ENCODE measurements at places on chromosomes 5 and 9.

- no peak for DNase-seq
These were observed 3.4 kb downstream of the HAND1 start for GRCh38 chr5:154474396-154475334.

DNA sequence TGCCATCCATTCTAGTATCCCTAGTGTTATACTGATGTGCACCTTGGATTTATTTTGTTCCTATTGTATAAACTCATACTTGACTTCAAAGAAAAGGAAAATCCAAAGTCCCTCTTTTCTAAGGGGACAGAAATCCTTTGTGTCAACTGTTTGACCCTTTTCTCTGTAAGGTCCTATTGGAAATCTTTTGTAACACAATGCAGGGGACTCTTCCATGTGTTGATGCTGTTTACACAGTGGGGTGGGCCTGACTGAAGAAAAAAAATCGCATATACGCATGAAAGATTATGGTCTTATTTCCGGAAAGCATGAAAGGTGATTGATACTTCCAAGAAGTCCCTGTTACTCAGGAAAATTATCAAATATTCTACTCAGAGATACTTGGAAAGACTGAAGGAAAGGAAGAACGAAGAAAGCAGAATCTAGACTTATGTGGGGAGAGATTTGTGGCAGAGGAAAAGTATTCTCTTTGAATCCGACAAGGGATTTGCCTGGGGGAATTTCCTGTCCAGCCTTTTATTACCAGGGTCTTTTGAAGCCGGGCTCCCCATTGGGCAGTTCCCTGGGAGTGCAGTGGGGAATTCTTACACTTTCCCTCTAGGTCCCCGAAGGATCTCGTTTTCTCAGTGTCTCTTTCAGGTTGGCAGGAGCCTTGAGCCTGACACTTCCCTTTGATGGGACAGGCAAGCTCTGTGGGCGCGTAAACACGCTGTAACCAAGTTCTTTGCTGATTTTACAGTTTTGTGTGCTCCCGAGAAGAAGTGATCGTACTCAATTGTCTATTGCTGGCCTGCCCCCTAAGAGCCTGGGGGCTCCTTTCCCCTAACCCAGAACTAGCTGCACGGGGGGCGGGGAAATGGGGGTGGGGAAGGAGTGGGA is 779 bp upstream of the VCAN start:
- DNase-seq: no peak

GRCh38 chr5:169627551-169627950 is 9.5 kb upstream of the DOCK2 start:
- no peak for DNase-seq

DNA sequence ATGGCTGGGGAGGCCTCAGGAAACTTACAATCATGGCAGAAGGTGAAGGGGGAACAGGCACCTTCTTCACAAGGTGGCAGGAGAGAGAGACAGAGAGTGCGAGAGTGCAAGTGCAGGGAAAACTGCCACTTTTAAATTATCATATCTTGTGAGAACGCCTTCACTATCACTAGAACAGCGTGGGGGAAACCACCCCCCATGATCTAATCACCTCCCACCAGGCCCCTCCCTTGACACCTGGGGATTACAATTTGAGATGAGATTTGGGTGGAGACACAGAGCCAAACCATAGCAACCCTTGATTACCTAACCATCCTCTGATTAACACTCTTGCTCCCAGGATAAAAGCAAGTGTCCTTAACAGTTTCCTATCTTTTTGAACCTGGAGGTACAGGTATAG is 21.1 kb downstream of the ADAMTS19 start:
- no peak for DNase-seq

DNA sequence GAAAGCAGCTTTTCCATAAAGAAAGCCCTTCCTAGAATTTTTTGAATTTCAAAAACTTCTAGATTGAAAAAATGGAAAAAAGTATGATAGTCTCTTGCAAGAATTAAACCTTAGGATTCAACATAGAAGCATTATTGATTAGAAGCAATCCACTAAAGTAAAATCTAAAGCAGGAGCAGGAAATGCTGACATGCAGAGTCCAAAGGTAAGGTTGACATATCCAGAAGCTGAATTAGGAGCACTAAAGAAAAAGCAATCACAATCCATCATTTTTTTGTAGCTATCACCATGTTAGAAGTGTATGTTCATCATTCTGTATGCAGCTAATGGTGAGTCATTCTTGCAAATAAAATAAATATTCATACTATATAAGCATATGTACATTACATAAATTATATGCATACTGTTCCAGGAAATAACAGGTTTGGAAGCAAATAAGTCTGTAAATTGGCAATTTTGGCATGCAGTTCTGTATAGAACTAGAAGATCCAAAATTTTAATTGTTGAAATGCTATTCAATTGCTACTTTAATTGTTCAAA is 39.4 kb upstream of the RNF180 start:
- no peak for DNase-seq

DNA sequence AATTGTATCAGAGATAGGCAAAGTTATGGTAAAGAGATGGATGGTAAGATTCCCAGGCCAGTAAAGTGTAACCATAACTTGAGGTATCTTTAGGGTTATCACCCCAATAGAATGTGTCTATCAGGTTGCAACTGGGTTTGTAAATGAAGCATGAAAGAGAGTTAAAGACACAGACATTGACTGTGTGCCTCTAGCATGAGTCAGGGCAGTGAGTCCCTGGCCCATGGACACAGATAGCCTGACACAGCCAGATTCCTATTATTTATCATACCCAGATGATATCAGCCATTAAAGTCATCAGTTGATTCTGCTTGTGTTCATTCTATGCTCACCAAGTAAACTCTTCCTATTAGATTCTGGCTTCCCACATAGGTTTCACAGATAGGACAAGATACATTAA is 33.5 kb upstream of the SNAPC3 start:
- no peak for DNase-seq

DNA sequence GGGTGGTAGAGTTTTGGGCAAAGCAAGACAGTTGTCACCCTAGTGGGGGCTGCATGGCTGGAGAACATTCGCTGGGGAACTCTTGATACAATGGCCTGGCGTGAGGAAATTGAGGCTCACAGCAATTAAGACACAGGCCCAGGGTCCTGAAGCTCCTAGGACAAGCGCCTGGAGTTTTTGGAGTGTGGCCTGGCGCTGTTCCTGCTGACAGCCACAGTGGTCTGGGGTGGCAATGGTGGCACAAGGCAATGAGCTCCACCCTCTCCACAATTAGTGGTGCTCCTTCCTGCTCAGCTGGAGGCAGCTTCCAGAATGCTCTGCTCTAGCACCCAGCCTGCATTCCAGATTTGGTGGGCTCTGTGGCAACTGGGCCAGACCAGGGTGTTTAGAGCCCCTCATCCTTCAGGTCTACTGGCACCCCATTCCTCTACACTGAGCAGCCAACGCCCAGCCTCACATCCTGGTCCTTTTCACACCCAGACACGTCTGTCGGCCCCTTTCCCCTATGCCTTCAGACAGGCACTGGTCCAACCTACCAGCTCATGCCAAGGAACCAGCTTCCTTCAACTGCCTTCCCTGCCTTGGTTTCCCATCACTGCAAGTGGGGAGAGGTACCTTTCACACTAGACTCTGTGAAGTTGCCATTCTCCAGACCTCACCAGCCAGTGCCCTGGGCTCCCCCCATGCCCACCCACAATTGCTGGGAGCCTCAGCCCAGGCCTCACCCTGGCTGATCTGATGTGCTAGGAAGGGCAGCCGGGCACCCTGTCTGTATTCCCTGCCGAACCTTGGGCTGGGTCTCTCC is 138.1 kb upstream of the COL5A1 start:
- DNase-seq: no peak

DNA sequence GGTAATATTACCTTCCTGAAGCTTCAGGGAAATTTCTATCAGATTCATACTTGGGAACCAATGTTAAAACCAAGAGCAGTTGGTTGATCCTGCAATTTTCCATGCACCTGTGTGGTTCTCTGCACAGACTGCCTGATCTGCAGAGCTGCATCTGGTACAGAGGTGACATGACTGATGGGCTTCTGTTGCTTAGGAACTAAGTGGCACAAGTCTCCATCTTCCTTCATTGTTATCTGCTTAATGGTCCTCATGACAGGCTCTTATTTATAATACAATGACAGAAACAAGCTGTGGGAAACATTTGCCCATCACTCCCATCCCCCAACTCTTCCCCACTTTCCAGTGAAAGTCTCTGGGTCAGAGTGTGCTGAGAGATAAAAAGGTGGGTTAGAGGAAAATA is 799.1 kb downstream of the TAF11L14 start:
- DNase-seq: no peak

- no peak for DNase-seq
These were observed 275.5 kb downstream of the MAST4 start for GRCh38 chr5:66871651-66872050.

DNA sequence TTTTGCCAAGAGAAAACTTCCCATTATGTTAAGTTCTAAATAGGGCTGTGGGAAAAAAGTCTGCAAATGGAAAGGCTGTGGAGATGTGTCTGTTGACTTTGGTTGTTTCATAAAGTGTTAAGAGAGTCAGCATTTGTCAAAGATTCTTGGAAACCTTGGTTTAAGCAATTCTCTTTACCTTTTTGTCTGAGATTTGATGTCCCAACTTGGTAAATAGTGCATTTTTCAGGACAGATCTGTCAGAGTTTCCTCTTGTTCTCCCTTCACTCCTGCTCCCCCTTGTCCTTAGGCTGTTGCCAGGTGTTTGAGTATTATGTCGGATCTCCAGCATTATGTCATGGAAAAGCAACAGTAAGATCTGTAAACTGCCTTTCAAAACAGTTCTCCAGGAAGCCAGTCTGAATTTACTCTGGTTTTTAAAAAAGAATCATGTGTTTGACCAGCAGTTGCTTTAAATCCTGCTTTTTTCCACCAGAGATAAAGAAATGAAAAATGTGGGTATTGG is 79.1 kb upstream of the ADAMTSL1 start:
- DNase-seq: no peak

GRCh38 chr5:122649080-122649479 is 125.8 kb upstream of the SNX2 start:
- no peak for DNase-seq

GRCh38 chr9:103319979-103320378 is 324.8 kb downstream of the CYLC2 start:
- peak; percentile 3 for DNase-seq

DNA sequence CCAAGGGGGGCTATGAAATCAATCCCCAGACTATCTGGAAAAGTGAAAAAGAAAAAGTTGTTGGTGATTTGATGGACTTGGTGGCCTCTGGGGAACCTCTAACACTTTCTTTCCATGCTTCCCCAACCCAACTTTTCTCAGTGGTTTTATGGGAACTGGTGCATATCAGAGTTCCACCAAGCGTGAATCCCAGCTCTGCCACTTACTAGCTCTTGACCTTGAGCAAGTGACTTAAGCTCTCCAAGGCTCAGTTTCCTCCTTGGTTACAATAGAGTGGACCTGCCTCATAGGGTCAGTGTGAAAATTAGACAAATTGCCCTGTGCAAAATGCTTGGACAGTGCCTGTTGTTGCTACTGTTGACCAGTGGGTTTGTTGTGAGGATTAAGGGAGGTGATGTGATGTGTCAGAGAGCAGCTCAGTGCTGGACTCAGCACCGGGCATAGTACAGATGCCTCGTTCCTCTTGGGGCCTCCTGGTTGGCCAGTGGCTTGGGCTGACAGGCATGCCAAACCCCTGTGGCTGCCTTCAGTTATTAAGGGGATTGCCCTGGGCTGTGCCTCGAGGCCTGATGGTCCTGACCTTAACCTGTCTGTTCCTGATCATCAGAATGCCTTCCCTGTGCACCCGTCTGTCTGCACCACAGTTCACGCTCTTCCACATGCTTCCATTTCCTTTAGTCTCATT is 49.3 kb downstream of the COL15A1 start:
- DNase-seq: no peak

DNA sequence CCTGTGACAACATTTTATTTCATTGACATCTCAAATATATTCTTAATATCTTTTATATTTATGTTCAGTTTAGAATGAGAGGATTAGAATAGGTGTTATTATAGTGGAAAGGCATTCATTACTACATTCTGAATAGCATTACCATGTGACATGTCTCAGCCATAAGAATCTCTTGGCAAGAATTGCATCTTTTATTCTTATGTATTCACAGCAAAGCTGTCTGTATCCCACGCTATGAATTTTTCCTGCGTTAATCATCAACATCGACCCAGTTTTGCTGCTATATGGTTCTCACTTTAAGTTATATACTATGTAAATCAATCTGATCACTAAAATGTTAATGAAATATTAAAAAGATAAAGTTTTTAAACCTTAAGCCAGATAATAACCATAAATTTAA is 248.6 kb downstream of the TMEM232 start:
- peak; percentile 75 for DNase-seq

DNA sequence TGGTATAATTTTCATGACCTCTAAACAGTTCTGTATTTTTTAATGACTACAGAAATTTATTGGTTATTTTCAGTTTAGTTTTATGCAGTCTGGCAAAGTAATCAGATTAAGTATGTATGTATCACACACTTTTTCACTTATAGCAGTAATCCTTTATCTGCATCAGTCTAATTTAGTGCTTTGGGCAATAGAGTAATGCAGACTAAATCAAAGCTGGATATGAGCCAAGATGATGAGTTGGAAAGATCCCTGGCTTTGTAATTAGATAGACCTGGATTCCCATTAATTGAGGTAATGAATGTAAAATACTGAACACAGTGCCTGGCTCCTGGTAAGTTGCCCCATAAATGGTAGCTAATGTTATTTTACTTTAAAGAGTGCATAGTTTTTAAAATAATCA is 215.4 kb upstream of the TLX3 start:
- peak; percentile 16 for DNase-seq

DNA sequence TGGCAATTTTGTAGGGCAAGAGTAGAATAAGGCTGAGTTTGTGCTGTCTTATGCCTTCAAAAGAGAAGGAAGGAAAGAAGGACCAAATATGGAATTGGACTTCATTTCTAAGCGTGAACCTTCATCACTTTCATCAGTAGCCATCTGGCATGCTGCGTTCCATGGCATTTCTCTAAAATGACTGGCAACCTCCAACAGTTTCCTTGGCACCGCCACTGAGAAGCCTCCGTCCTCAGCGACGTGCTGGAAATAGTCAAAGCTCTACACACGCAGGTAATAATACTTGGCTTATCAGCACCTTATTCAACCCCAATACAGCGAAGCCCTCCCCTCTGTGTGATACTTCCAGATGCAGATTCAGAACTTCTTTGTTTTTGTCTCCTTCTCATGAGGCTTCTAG is 169.7 kb upstream of the CD180 start:
- DNase-seq: no peak

GRCh38 chr5:155189476-155189875 is 175.9 kb downstream of the KIF4B start:
- DNase-seq: no peak

DNA sequence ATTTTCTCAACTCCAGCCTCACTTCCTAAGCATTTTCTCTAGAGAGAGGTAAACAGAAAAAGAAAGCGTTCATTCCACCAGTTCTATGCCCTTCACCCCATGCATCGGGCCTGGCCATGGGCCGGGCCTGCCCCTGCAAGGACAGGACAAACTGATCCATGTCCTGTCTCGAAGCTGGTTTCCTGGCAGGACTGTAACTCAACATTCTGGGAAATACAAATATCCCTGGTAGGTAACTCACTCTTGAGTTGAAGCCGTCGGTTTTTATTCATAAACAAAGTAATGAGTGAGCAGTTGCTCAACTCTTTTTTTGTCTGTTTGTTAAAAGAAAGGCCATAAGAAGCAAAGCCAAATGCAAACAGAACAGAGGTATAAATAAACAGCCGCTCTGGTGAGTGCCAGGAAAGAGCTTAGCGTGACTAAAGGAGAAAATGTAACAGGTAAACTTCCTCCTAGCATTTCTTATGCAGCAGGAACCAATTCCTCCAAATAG is 64.4 kb upstream of the DNAH5 start:
- DNase-seq: peak; percentile 26

Data from choroid plexus epithelial cell (primary cell).